GM10248 (cell line): ENCODE measurements at places on chromosomes 4 and X.

DNA sequence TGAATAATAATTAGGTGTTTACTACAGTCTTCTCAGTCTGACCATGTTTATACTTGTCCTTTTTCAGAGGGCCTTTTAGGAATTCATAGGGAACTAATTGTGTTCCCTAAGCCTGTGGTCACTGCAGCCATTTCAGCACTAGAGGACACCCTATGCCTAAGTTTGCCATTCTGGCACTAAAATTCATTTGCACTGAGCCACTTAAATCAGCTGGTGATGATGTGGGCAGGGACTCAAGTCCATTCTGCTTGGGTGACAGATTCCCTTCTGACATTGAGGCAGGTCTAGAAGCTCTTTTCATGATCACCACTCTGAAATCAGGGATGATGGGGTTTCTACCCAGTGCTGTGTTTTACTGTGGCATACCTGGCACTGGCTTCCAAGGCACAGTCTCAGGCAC is 1178.9 kb upstream of the DIAPH2 start:
- no peak for DNase-seq

GRCh38 chrX:48520455-48520854 is 1.2 kb upstream of the EBP start:
- no peak for DNase-seq

DNA sequence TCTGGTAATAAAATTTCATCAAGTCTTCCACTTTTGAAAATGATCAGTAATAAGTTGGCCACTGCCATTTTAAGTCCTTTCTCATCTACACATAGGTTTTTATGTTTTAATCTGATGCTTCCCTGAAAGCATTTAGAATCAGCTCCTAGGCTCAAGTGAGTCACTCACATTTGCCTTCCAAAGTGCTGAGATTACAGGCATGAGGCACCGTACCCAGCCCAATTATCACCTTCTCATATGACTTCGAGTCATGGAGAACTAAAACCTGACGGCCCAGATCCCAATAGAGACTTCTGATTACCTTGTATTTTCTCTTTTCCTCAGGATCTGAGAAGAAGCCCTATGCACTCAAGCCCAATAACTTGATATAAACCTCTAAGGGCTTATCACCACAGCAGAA is 140.8 kb downstream of the OPHN1 start:
- DNase-seq = no peak

DNA sequence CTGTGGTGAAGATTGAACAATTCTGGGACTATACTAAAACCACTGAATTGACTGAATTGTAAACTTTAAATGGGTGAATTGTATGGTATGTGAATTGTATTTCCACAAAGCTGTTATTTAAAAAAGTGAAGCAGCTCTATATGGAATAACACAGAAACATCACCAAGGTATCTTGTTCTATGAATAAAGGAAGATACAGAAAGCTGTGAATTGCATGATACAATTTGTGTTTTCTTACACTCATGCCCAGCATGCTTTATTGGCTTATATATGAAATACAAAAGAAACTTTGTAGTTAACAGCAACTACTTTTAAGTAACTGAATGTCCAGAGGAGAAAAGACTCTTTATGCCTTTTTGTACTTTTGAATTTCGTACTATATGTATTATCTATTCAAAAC is 11.5 kb downstream of the CBR4 start:
- DNase-seq = no peak
